NAMALWA (cell line): ENCODE measurements at places on chromosomes 16 and 17.

- DNase-seq = peak; percentile 33
Measured at GRCh38 chr17:32141258-32141657, 1.0 kb upstream of the RHOT1 start.

DNA sequence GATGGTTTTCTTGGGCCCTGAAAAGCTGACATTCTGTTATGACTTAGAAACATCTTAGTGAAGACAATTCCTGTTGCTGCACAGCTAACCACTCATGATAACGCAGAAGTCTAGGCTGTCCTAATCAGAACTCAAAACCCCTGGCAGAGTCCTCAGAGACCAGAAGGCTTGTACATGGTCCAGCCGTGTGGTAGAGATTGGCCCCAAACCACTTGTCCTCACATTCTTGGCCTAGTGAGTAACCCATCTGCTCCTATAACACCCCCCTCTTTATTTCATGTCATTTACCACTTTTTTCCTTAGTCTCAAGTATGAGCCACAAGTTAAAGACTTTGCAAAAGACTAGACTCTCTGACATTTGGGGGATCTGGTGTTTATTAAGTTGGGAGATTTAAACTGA is 116.5 kb upstream of the ADAMTS18 start:
- no peak for DNase-seq

- DNase-seq = no peak
Measured at GRCh38 chr16:17072104-17072503, 398.7 kb downstream of the XYLT1 start.

- DNase-seq = no peak
Measured at GRCh38 chr17:66779237-66779606, 55.7 kb upstream of the CACNG5 start.

DNA sequence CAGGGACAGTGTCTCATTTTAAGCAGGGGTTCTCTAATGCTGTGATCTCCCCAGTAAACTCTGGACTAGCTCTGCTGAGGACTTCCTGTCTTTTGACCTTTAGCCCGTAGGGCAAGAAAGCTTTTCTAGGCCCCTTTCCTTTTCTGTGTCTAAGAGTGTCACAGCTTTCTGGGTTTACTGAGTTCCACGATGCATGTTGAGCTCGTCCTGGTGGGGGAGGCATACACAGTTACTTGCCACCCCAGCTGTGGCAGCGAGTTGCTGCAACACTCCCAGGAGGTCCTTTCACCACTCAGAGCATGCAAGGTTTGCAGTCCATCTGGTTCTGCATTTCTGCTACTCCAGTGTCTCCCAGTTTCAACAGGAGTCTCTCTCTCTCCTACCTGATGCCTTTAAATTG is 23.7 kb downstream of the NOD2 start:
- DNase-seq = no peak

DNA sequence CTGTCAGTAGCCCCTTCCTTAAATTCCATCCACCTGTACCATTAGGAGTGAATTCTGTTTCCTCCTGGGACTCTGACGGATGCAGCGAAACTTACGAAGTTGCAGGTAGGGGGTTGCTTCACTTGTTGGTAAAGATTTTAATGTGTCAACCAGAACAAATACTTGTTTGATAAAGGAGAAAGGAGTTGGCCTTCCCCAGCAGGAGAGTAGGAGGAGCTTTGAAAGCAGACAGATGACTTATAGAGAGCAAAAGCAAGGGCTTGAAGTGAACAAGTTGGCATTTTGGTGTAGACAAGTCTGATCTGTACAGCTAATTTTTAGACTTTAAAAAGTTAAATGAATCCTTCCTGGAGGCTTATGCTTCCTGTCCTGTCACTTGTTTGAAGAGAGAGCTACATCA is 38.1 kb upstream of the PMFBP1 start:
- DNase-seq = no peak

- no peak for DNase-seq
Measured at GRCh38 chr17:43457362-43457692, 26.4 kb upstream of the DHX8 start.

DNA sequence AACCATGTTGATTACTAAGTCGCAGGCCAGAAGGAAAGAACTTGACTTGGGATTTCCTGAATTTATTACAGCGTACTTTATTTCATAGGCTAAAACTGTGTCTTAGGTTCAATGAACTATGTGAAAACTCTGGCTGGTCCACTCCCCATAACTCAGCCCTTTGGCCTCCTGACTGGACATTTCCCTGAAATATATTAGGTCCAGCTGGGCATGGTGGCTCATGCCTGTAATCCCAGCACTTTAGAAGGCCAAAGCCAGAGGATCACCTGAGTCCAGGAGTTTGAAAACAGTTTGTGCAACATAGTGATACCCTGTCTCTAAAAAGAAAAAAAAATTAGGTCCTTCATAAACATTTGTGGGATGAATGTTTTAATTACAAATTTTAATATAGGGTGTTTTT is 97.0 kb downstream of the CYLD start:
- no peak for DNase-seq

DNA sequence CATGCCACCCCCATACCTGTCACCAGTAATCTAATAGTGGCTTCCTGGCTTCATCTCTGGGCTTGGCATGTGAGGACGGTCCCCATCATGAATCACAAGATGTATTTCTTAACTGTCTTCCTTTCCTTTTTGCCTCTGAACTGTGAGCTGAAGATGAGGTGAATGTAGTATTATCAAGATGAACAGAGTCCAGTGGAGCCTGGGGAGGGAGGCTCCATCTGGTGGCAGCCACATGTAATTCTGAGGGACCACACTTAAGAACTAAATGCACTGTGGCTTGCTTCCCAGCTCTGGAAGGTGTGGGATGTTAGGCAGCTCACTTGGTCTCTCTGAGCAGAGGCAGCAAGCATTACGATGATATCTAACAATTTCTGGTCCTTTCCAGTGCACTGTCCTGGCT is 354.9 kb upstream of the ASIC2 start:
- DNase-seq = peak; percentile 13

- no peak for DNase-seq
Measured at GRCh38 chr16:87692756-87693155, 73.0 kb downstream of the KLHDC4 start.

DNA sequence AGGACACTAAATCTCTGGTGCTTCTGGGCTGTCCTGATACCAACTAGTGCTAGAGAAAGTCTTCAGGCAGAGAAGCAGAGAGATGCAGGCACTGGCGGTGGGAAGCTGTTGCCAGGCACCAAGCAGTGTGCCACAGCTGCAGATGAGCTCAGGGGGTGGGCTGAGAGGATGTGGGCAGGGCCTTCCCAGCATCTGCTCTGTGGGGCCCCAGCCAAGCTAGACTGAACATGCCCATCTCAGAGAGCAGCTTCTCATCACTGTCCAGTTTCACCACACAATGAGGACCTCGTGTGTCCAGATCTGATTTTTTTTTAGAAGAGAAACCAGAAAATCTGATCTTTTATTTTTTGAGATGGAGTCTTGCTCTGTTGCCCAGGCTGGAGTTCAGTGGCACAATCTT is 17.1 kb downstream of the PSKH1 start:
- DNase-seq = peak; percentile 62

- peak; percentile 30 for DNase-seq
Measured at GRCh38 chr17:50908860-50909764, 43.0 kb upstream of the TOB1 start.

DNA sequence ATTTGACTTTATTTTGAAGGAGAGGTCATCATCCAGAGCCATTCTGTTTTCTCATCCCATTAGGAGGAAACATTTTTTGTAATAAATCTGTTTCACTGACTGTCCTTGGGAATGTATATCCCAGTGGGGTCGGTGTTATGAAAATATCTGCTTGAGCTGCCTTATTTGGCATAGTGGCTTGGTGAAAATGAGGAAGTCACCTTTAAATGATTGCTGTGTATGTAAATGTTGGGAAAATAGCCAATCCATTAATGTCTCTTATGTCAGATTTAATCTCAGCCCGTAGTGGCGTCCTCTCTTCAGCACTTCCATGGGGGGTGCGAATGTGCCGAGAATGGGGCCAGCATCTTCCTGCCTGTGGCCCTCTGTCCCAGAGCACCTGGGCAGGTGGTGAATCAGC is 57.6 kb downstream of the BANP start:
- DNase-seq = no peak

- DNase-seq = peak; percentile 58
Measured at GRCh38 chr16:16861546-16861945, 482.6 kb downstream of the NPIPA7 start.

GRCh38 chr16:19555938-19556771 is 652 bp downstream of the VPS35L start:
- peak; percentile 61 for DNase-seq

- DNase-seq = no peak
Measured at GRCh38 chr16:64870859-64871258, 251.0 kb downstream of the CDH11 start.

DNA sequence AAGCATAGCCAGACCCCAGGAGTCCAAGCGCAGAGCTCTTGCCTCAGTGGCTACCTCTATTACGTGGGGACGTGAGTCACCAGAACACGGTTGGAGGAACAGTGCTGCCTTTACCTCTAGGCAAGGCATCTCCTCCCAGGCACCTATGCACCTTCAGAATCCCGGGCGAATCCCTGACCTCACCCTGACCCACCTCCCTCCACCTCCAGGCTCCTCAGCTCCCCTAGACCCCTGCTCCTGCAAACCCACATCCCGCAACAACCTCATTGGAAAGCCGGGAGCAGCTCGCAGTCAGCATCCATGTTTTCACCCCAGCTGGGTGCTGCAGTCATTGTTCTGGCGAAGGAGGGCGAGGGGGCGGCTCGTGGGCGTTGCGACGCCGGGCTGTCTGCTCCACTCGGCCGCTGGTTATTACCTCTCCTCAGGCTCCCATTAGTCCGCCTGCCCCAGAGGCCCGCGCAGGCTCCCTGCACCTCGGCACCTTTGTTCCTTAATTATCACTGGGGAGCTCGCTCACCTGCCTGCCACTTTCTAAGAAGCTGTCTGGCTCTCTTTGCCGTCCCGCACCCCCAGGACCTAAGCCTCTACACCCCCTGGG is 24.6 kb upstream of the DLX4 start:
- DNase-seq = no peak

GRCh38 chr16:27347930-27348685 is 34.3 kb downstream of the IL4R start:
- DNase-seq = no peak
